Muscle of arm (tissue), 14 donors: ENCODE measurements at places on chromosomes 12 and 14.
A peak's percentile ranks its signal among the peaks of the same experiment; 100 is the strongest.

DNA sequence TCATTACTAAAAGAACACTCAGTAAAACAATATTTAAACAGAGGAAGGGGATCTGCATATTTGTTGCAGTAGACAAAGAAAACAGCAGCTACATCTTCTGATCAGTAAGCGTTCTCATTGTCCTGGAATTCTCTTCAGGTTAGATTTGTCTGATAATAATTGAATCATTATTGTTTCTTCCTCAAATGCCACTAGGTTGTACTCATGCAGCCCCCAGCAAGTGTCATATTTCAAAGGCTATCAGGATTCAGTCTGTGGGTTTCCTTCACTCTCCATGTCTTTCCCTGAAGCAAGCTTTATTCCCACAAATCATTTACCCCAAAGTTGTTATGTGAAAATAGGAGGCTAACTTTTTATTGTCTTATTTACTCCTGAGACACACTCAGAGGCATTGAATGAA lies 14.7 kb downstream of the PIK3C2G start:
- no peak for DNase-seq

DNA sequence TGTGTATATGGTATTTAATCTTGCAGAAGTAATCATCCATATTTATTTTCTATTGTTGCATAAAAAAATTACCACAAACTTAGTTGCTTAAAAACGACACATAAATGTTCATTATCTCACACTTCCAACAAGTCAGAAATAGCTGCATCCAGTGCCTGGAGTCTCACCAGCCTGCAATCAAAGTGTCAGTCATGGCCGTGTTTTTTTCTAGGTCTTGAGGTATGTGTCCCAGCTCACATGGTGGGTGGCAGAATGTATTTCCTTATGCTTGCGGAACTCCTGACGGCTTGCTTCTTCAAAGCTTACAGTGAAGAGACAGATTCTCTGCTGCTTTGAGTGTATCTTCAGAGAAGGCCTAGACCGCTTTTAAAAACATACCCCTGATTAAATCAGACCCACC lies 670.2 kb upstream of the LMO3 start:
- no peak for DNase-seq

DNA sequence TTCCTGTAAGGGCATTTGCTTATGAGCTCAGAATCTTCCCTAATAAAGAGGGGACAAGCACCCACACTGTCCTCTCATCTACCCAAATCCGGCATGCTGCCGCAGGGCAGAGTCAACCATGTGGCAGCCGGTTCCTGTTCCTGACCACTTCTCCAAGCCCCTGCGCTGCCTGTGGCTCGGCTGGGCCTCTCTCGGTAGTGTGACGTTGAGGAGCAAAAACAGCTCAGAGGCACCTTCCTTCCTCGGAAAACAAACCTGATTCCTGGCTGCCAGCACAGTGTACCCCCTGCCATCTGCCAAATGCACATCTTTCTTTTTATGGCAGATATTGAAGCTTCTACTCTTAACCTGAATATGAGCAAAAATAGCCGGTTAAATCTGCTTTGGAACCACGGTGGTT lies 50.5 kb downstream of the CFAP251 start:
- DNase-seq: no peak

GRCh38 chr14:26841920-26842741 lies 244.3 kb upstream of the NOVA1 start:
- peak; percentile 83 for DNase-seq

DNA sequence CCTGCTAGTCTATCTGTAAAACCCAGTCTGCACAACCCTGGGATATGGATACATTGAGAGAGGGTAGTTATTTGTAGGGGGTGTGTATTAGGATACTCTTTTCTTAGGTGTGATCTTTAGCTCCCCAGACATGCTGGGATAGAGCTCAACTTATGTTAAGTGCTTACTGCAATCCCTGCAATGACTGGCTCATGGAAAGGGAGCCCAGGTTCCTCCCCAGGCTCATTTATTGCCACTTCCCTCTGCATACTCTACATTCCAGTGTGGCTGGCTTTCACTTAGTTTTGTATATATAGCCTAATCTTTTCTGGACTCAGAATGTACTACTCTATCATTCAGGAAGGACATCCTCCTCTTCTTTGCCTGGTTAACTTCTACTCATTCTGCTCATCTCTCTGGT lies 172.0 kb downstream of the SYT10 start:
- no peak for DNase-seq

DNA sequence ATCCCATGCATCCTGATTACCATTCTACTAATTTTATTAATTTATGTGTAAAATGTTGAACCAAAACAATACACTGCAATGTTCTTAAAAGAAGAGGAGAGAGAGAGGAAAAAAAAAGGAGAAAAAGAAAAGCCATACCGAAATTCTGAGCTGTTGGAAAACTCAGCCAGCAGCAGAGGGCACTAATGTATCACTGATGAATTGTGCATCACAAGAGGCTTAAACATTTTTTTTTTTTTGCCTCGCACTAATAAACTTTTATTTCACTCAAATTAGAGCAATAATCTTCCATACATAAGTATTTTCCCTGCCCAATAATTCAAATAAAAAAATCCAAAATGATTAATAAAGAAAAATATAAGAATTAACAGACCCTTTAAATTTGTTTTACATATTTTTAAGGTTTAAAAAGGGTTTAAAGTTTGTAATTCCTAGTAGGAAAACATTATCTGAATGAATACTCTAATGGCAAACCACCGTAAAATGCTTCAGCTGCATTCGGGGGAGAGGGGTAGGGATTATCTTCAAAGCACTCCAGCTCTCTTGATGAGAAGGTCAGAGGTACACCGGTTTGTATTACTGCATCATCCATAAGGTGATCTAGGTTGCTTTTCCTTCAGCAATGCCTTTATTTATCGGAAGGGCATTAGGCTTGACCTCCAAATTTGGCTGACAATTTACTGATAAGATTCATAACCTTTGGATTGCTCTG lies 41.9 kb downstream of the ATP23 start:
- peak; percentile 63 for DNase-seq

DNA sequence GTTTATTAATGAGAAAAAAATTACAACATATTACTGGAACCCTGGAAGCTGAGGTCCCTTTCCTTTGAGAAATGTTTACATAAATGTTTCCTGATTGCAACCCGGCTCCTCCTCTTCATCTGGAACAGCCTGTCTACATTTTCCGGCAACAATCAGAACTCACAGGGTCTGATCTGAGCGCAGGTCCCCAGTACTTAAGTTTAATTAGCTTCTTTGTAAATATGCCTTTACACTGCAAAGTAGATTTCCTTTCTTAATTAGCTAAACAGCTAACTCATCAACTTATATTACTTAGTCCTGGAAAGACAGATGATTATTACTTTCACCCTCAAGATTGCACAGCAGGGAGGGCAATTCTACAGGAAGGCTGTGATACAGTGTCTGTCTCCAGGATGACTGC lies 213.0 kb downstream of the MON2 start:
- no peak for DNase-seq

GRCh38 chr14:79549515-79549914 lies 661.8 kb downstream of the DIO2 start:
- no peak for DNase-seq

DNA sequence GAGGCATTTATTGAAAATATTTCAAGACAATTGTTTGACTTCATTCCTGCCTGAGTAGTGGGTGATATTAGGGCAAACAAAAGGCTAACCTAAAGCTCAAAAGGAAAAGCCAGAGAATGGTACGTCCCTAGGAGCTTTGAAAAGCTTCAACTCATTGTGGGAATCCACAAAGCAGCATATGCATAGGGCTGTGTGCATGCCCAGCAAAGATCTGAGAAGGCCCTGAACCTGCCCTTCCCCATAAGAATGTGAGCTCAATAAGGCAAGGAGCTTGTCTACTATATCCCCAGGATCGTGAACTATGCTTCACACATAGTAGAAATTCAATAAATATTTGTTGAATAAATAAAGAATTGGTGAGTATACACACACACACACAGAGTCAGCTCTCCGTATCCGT lies 19.1 kb upstream of the RAD52 start:
- DNase-seq: no peak

- no peak for DNase-seq
Measured at GRCh38 chr12:2578211-2578610, 216.6 kb upstream of the FKBP4 start.
